ENCODE measurements at places on chromosomes 1 and 21. TPM values are rescaled to one million over a fixed set of nuclear protein-coding genes. Genes with fewer than 3 reads are reported as not detected.
A peak's percentile ranks its signal among the peaks of the same experiment; 100 is the strongest.

DNA sequence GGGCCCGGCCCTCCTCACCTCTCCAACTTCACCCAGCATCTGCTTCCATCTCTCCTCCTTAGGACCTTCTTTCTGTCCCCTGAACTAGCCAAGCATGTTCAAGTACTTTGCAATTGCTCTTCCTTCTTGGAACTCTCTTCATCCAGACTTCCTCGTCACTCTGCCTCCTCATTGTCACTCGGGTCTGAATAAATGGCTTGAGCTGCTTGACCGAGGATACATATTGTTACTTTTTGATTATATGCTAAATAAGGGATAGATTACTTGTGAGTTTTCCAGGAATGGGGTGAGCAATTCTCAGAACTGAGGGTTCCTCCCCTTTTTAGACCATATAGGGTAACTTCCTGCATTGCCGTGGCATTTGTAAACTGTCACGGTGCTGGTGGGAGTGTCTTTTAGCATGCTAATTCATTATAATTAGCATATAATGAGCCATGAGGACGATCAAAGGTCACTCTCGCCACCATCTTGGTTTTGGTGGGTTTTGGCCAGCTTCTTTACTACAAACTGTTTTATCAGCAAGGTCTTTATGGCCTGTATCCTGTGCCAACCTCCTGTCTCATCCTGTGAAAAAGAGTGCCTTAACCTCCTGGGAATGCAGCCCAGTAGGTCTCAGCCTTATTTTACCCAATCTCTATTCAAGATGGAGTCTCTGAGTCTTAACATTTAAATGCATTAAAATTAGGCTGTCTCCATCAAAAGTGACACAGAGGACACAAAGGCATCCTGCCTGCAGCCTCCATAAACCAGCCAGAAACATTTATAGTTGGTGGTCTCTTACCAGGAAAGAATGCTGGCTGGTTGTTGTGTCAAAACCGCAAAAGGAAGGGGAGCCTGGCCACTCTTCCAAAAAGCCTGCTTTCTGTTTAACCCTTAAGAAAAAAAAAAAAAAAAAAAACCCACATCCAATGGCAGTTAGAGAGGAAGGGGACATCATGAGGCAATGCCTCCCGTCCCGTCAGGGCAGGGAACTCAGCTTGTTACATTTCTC is 179.3 kb downstream of the KAZN start:
- no peak for DNase-seq

Gene FAM229A
- total RNA-seq: 8.8 TPM

- DNase-seq: no peak
Measured at GRCh38 chr1:15948595-15949452, 27.1 kb downstream of the ZBTB17 start.

DNA sequence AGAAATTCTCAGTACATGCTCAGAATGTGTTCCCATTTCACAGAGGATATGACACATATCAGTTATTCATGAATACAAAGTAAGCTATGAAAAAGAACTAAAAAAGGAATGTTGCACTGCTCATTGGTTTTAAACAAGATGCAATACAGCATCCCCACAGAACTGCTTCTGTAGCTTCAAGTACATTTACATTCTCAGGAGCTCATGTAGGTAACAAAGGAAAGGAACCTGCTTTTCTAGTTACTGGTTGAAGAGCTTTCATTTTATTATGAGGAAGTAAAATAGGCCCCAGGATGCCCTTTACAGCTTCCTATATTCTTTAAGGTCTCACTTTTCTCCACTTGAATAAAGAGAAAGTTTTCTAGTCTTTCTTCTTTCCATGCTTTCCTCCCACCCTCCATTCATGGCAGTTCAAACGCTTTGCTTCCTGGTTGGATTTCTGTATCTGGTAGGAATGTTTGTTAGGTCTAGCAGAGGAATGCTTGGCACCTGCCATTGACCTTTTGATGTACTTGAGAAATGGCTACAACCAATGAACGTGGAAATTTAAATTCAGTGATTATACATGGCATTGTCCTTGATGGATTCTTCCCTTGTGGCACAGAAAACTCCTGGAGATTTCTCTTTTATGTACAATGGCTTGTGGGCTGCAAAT is 27.1 kb upstream of the KCNK2 start:
- no peak for DNase-seq

DNA sequence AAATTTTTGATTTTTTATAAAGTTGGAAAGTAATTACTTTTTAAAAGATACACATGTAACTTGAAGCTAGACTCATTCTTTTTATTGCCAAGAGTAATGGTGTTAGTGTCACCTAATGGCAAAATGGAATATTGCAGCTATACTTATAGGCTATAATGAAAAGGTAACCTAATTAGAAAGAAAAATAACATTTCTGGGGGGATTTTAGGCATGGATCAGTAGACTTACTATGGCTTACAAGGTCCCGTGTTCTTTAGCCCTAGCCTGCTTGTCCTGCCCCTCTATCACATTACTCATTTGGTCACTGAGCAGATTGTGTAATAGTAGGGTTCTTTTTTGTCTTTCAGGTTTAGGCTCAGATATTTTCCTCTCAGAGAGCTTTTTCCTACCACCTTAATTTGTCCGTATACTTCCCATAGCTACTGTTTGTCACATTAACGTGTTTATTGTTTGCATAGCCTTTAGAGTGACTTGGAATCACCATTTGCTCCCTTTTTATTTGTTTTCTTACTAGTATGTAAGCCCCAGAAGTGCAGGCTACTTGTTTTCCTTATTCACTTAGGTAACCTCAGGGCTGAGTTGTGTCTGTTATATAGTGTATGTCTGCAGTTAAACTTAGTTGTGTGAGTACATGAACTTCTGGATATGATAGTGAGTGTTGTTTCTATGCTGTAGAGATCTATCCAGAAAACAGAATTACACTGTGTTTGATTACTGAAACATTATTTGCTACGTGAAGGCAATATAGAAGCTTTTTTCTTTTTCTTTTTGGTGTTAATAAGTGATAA is 58.7 kb downstream of the RABGAP1L start:
- no peak for DNase-seq

DNA sequence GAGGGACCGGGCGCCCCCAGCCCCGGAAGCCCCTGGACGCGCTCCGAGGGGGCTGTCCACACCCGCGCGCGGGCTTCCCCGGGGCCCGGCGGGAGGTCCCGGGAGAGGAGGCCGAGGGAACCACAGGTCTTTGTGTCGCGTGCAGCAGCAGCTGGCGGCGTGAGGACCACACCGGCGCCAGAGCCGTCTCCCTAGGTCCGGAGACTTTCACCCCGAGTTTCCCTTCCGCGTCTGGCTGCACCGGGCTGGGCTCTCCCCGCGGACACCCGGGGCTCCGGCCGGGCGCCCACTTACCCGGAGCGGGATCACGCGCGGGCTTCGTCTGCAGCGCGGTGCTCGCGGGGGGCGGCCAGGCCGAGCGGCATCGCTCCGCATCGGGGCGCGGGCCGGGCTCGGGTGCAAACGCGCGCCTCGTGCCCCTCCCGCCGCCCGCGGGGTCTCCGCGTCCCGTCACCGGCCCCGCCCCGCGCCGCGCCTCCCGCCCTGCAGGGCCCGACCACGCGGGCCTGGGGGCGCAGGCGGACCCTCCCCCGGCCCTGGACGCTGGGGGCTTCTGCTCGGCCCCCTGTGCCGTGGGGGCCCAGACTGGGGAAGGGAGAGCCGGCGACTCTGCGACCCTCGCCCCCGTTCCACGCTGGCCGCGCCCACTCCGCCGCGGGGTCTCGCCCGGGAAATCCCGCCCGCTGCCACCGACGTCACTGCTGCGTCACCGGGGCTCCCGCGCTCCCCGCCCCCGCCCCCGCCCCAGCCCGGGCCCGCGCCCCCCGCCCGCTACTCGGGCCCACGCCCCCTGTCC is at the start of gene GNG4:
Gene GNG4, minus strand, starts transcription at position 417 of the 796 bp plus-strand sequence. CDS start 65,946 bp downstream, outside the sequence.
- no peak for DNase-seq

- DNase-seq: no peak
Measured at GRCh38 chr21:37057614-37058013, 15.3 kb downstream of the PIGP start.

DNA sequence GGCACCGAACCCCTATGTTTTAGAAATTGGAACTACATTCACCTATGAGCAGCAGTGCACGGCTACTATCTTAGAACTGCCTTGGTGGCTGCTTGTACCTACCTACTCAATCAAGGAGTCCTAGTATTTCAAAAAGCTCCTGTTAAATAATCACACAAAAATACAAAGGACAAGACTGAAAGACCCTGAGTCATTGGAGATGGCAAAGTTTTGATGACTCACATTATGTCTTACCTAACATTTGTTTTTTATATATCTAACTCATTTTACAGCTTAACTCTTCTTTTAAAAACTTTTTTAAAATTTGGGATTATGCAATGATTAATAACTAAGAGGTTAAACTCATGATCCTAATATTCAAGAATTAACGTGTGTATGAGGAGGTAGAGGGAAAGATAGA is 1206.0 kb upstream of the TMPRSS15 start:
- no peak for DNase-seq

GRCh38 chr21:43971201-43971991 is 40.7 kb upstream of the TRAPPC10 start:
- DNase-seq: no peak

Gene PGBD5
- 0.48 TPM for total RNA-seq

- DNase-seq: no peak
Measured at GRCh38 chr1:48581270-48581669, 109.3 kb upstream of the SPATA6 start.

Gene TTLL7
- total RNA-seq: 10.8 TPM

Gene KAZN
- 16.4 TPM for total RNA-seq

DNA sequence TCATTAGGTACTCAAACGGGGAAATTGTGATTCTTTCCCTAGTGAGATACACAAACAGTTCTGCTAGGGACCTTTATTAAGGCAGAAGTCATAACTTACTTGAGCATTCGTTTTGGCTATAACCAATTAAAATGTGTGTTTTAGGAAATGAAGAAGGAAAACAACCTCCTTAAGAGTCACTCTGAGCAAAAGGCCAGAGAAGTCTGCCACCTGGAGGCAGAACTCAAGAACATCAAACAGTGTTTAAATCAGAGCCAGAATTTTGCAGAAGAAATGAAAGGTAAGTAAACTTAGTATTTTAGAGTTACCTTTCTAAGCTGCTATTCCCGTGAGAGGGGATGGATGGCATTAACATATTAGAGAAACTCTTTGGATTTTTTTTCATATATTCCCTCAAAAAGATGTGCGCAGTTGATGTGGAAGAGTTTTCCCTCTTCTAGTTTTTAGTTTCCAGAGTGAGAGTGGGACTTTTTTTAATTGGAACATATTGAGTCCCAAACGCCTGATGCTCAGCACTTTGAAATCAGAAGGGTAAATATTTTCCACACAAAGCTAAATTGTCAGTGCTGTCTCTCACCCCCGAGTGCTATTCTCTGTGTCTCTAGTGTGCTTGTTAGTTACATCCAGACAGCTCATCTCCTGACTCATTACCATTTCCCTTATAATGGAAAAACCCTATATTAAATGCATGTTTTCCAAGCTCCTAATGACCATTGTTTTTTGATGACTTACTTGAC is 34.9 kb downstream of the CENPF start:
- no peak for DNase-seq

GRCh38 chr1:42731585-42731984 is 8.5 kb downstream of the CLDN19 start:
- DNase-seq: no peak

DNA sequence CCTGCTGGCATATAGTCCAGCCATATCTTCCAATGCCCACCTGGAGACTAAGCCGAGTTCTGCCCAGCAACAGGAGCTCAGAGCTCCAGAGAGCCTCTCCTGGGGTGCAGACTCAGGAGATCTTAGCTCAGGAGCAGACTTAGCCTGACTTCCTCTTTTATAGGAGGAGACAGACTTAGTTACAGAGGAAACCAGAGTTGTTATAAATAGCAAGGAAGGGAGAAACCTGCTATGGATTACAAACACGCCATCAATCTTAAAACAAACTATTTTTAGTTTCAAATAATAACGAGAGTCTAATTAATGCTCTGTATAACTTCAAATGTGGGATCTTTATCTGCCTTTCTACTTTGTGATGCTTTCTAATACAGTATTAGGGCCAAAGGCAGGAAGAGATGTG is 3.3 kb upstream of the KIF21B start:
- DNase-seq: no peak

GRCh38 chr21:39022466-39022862 is 160.8 kb downstream of the PSMG1 start:
- no peak for DNase-seq

GRCh38 chr1:229759037-229759435 is 133.0 kb downstream of the URB2 start:
- DNase-seq: no peak

DNA sequence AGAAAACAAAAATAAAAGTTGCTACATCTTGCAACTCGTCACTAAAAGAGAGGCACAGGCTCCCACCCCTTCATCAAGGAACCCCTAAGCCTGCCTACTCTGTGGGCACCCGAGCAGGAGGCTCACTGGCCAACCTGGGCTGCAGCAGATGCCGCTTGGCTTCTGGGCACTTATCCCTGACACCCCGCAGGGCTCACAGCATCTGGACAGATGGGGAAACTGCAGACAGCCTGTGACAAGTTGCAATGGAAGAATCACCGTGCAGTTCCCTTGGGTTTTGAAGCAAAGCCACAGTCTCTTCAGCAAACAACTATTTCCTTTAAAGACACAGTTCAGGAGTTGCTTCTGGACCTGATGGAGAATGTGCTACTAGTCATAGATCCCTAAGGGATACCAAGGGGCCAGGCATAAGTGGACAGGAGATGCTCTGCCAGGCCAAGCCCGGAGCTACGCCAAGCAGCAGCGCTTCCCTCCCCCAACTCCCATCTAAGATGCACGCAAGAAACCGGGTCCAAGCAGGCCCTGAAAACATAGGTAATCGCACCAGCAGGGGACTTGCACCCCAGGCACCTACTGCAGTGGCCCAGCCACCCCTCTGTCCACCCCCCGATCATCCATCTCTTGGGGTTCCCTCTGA is 170.6 kb downstream of the NPHP4 start:
- DNase-seq: no peak

GRCh38 chr1:46301808-46302640 is 1.4 kb downstream of the LRRC41 start:
- peak; percentile 39 for DNase-seq

- DNase-seq: no peak
Measured at GRCh38 chr1:165173818-165174217, 182.7 kb downstream of the LMX1A start.

DNA sequence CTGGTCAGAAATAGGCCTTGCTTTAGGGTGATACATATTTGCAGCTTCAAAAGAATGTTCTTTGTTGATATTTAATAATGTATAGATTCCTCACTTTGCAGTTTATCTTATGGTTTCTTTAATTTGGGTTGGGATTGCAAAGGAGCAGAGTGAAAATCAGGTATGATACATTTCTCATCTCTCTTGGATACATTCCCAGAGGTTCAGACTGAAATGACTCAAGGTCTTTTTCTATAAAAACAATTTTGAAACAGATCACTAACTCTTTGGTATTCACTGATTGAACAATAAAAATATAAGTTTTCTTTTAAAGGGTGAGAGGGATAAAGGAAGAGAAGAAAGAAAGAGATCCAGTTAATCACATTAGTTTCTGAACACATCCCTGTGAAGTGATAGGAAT is 606.5 kb upstream of the CAMK1G start:
- no peak for DNase-seq

Data from breast epithelium (tissue), 4 donors.